Cortex of kidney (tissue), 1 donor: ENCODE measurements at places on chromosomes 16 and 17.

DNA sequence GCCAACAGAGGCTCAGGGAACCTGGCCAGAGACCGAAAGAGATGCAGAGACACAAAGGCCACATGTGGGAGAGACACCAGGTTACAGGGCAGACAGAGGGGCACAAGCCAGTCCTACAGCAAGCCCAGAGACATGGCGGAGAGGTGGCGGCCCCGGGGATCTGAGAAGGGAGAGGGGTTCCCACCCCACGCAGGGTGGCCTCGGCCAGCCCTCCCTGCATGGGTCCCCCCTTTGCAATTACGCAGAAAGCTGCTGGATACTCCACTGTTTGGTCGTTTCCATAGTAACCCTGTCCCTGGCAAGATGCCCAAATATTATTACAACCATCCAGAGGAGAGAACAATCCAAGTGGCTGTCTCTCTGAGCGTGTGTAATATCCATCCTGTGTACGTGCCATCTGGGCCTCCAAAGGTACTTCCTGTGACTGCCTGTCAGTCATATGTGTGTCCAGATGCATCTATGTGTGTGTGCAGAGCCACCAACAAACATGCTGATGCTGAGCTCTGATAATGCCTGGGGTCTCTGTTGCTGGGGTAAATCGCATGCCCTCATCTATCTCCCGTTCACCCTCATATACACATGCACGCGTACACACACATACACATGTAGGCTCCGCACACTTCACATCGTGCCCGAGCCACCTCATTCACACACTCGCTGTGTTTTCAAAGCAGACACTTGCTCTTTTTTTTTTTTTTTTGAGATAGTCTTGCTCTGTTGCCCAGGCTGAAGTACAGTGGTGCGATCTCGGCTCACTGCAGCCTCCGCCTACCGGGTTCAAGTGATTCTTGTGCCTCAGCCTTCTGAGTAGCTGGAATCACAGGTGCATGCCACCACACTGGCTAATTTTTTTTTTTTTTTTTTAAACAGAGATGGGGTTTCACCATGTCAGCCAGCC is 5.5 kb downstream of the PCGF2 start:
- DNase-seq: no peak

GRCh38 chr17:41539071-41539492 is 11.0 kb upstream of the KRT19 start:
- DNase-seq: no peak

GRCh38 chr17:57913575-57914272 is 41.5 kb downstream of the CUEDC1 start:
- DNase-seq: no peak

DNA sequence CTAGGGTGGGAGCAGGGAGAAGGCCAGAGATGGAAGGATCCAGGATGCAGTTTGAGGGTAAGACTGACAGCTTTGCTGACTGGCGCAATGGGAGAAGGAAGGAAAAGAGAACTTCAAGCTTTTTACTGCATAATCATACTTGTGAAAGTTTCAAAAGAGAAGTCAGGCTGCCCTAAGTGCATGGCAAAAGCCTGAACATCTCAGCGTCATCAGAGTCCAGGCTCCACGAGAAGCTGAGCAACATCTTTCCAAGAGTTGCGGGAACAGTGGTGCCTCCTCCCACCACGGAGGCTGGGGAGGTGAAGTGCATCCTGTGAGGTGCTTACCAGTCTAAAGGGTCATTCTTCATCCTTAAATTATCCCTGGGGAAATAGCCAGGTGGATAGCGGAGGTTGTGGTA is 26.9 kb upstream of the SLC38A8 start:
- DNase-seq: no peak

GRCh38 chr17:30334421-30334820 is 564 bp upstream of the TMIGD1 start:
- DNase-seq: no peak

GRCh38 chr16:5058476-5058875 is 7.3 kb downstream of the C16orf89 start:
- DNase-seq: no peak

GRCh38 chr16:52086901-52087300 is 460.0 kb downstream of the TOX3 start:
- no peak for DNase-seq

- DNase-seq: no peak
Measured at GRCh38 chr17:64084086-64084939, 45.6 kb downstream of the ERN1 start.

DNA sequence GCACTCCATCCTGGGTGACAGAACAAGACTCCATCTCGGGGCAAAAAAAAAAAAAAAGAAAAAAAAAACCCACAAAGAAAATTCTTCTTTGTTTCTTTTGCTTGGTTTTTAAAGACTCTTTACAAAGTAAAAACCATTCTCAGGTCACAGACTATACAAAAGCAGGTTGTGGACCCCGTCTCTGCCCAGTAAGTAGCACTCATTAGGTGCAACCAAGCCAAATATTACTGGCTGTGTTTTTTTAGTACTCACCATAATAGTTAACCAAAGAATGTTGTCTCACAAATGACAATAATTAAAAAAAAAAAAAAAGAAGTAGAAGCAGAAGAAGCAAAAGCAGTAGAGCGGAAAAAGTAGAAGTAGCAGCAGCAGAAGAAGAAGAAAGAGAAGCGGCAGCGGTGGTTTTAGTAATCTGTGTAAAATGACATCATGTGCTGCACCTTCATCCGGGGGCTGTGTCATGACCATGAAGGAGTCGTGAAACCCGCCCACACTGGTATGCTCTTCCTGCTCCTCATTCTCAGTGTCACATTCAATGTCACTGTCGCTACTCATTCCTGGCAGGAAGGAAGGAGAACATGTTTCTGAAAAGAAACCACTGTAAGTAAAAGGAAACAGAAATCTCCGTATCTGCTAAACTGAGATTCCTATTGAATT is 105.4 kb downstream of the TRIM37 start:
- no peak for DNase-seq

- no peak for DNase-seq
Measured at GRCh38 chr16:49472598-49472997, 99.0 kb downstream of the C16orf78 start.

- no peak for DNase-seq
Measured at GRCh38 chr17:37494401-37494831, 4.7 kb downstream of the DUSP14 start.

DNA sequence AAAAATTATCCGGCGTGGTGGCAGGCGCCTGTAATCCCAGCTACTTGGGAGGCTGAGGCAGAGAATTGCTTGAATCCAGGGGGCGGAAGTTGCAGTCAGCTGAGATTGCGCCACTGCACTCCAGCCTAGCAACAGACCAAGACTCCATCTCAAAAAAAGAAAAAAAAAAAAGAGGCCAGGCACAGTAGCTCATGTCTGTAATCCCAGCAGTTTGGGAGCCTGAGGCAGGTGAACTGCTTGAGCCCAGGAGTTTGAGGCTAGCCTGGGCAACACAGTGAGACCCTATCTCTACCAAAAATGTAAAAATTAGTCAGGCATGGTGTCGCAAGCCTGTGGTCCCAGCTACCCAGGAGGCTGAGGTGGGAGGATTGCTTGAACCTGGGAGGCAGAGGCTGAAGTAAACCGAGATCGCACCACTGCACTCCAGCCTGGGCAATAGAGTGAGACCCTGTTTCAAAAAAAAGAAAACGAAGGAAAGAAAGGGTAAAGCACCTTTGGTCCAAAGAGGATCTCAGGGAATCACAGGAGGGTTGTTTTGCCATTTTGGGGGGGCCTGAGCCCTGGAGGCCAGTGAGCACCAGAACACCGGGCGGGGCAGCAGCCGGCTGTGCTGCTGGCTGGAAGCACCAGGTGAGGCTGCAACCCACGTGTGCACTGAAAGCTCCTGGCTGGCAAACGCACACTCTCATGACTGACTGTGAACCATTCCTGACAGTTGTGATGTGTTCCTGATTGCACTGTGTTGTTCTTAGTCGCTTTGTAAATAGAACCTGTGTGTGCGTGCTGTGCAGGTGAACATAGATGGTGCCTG is 18.4 kb downstream of the HS3ST6 start:
- no peak for DNase-seq

GRCh38 chr17:43430936-43431713 is 32.3 kb downstream of the ARL4D start:
- DNase-seq: no peak

DNA sequence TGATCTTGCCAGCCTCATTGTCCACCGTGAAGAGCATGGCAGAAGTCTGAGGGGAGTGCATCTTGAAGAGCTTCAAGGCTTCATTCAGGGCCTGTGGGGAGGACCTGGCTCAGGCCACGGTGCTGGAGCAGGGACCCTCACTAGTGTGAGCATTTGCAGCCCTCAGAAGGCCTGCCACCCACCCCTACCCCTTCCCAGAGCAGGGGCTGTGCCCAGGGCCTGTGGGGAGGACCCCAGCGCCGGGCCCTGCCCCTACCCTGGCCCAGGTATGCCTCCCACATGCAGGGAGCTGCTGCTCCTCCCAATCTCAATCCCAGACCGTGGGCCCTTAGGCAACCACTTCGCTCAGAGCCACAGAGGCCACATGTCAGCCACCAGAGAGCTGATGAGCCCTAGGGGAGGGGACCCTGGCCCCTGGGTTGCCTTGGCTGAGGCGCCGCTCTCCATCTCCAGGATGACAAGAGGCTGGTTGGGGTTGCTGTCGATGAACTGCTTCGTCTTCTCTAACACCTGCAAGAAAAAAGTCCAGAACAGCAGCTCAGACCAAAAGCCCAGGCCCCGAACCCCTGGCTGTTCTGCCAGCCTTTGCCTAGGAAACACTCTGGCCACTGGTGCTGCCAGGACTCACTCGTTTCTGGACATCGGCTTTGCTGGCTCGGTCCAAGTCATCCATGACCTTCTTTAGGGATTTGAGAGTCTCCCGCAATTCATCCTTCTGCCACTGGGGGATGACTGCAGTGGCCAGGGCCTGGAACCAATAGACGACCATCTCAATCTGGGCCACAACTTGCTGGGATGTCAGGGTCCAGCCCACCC is 1.8 kb upstream of the EXOSC6 start:
- DNase-seq: no peak

GRCh38 chr16:31767267-31767666 is 106.3 kb upstream of the ZNF267 start:
- DNase-seq: no peak

- DNase-seq: no peak
Measured at GRCh38 chr16:88442727-88443576, 10.1 kb upstream of the ZFPM1 start.

- DNase-seq: no peak
Measured at GRCh38 chr16:67893743-67894399, 817 bp downstream of the PSKH1 start.

- no peak for DNase-seq
Measured at GRCh38 chr16:69411064-69411985, 13.1 kb upstream of the CYB5B start.

DNA sequence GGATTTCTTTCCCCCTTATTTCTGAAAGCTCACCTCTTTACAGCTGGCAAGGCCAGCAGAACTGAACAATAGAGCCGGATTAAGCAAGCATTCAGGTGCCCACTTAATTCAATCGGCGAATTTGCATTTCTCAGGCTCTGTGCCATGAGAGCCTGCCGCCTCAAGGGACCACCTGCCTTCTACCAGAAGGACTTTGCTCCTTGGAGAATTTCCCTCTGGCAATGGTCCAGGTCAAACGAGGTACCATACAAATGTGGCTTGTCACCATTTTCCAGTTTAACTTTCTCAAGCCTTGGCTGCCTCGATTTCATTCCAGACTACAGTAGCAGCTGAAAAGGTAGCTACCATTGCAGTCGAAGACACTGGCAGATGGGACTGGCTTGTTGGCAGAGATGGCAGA is 534.0 kb downstream of the MAF start:
- no peak for DNase-seq

DNA sequence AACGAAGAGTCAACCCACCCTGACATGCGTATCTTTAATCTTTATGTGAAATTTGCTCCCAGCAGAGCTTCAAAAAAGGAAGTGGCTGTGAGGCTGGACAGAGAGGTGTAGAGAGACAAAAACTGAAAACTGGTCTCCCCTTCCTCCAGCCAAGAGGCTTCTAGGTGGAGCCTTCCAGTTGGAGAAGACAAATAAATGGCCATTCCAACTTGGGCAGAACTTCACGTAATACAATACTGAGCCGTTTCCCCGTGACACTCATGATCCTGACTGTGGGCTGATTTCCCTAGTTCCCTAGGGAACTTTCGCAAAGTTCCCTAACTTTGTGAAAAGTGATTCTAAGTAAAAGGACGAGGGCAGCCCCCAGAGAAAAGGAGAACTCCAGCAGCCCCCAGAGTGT is 78.8 kb downstream of the ZFHX3 start:
- no peak for DNase-seq
